ENCODE measurements at places on chromosomes 16 and 17.

- DNase-seq = no peak
Observed at GRCh38 chr16:3149630-3150345, 15.0 kb downstream of the ZNF213 start.

GRCh38 chr17:74387365-74388218, 20.3 kb downstream of the GPR142 start:
- DNase-seq = no peak

GRCh38 chr16:81198635-81199034, 39.9 kb upstream of the BCO1 start:
- DNase-seq = no peak

DNA sequence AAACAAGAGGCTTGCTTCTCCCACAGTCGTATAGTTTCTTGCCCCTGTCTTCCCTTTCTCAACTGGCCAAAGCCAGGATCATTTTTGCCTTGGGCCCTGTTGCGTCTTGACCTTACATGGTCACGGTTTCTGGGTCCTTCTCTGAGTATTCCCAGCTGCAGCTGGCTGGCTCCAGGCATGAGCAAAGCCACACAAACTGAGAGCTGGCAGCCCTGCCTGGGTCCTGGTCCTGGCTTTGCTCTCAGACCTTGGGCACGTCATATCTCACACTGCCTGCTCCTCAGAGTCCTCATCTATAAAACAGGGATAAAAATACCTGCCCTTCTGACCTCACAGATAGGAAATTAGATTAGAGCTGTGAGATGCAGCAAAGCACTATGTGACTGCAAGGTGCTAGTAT, 277.6 kb downstream of the CBLN1 start:
- no peak for DNase-seq

DNA sequence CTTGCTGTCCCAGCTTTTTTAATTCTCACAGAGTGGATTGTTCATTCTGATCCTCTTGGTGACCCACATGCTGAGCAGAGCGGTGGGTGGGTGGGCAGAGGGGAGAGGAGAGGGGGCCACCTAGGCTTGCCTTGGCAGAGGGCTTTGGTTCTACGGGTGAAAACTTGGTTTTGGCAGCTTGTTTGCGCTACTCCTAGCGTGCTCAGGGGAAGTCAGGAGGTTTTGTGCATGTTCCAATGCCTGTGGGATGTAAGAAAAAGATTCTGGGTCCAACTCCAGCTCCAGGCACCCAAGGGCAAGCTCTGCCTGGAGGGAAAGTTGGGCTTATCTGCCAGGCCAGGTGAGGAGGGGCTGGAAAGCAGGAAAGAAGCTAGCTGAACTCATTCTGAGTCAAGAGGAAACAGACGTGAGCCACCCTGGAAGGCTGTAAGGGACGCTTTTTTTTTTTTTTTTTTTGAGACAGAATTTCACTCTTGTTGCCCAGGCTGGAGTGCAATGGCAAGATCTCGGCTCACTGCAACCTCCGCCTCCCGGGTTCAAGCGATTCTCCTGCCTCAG, 169.1 kb downstream of the WSCD1 start:
- DNase-seq = no peak

GRCh38 chr17:39393736-39394135, 7.7 kb downstream of the FBXL20 start:
- DNase-seq = no peak

DNA sequence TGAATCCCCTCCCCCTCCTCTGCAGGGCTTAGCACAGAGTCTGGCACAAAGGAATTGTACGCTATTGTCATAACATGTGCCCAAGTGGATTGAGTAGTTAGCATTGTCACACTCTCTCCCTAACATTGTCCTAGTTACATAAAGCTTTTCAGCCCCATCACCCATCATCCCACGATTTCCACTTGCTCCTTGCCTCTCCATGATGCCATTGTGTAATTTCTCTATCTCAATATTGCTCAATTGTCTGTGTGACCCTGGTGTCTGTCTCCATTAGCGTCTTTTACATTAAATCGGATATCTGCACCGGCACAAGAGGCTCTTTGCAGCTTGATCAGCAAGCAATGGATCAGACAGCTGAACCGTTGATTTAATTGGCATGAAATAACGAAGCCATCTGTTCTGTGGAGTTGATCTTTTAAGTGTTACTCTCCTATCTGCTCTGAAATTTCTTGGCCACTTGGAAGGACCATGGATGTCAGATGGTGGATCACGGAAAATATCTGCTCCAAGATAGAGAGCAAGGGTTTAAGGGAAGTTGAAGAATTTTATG, 77.0 kb upstream of the HS3ST4 start:
- DNase-seq = no peak

GRCh38 chr17:80650751-80651518, 106.3 kb downstream of the RPTOR start:
- no peak for DNase-seq

- no peak for DNase-seq
Observed at GRCh38 chr16:87855852-87856715, 13.2 kb downstream of the SLC7A5 start.

- DNase-seq = no peak
Observed at GRCh38 chr16:30914830-30915229, 8.5 kb upstream of the FBXL19 start.

DNA sequence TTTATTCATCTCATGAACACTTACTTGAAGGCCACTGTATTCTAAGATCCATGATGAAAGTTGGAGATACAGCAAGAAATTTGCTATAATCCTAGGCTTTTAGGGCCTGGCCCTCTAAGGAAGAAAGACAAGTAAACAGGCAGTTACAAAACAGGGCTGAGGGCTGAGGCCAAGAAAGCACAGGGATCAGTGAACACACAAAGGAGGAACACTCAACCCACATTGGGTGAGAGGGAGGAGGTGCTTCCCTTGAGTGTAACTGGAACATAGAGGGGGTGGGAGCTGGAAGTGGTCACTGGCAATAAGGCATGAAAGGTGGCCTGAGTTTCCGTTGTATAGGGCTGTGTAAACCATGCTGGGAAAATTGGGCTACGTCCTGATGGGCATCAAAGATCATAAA, 112.2 kb downstream of the ZNF18 start:
- no peak for DNase-seq

DNA sequence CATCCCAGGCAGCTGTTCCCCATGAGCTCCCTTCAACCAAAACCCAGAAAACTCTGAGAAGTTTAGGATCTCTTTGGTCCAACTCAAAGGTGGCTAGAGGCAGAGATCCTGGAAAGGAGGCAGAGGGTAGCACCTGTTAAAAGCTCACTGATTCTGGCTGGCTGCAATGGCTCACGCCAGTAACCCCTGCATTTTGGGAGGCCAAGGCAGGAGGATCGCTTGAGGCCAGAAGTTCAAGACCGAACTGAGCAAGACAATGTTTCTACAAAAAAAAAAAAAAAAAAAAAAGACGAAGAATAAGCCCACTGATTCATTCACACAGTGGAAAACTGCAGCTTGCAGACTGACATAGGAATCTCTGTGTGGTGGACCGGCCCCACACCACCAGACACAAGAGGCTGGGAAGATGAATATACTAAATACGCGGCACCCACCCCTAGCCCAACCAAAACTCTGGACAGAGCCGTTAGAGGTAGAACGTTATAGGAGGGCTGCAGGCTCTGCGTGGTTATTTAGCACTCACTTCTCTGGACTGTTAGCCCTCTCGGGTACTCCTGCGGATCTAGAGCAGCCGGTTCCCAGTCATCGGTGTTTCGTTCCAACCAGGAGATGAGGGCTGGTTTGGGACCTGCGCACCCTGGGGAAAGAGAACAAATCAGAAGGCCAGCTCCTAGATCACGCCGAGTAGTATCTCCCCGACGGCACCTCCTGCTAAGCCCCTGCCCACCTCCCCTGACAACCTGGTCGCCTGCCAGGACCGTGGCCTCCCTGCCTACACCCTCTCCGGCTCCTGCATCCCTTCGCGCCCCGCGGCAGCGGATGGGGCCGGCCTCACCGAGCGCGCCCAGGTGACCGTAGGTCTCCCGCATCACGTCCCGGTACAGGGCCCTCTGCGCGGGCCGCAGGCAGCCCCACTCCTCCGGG, 925 bp downstream of the ZNF689 start:
- DNase-seq = no peak

Data from GM12864 (cell line).